ENCODE measurements at places on chromosomes 11 and 22.

GRCh38 chr11:126202646-126203359, 8.6 kb downstream of the RPUSD4 start:
- H3K27ac ChIP-seq: no peak overlapping the region
- no peaks in the 10 kb centered on the region for H3K27me3 ChIP-seq
- H3K4me3 ChIP-seq: no peak overlapping the region
- no peaks in the 10 kb centered on the region for H3K4me1 ChIP-seq

GRCh38 chr11:132405728-132406127, 1035.3 kb downstream of the NTM start:
- DNase-seq: no peak
- no peaks in the 10 kb centered on the region for H3K4me1 ChIP-seq
- H3K36me3 ChIP-seq: no peaks in the 10 kb centered on the region
- no peak overlapping the region for H3K4me3 ChIP-seq

GRCh38 chr11:57638811-57639320, 10.8 kb downstream of the YPEL4 start:
- H3K27me3 ChIP-seq: peaks cover 43% of the 10 kb centered on the region
- peaks cover 30% of the 10 kb centered on the region for H3K4me1 ChIP-seq
- no peak for DNase-seq
- H3K4me3 ChIP-seq: peak overlapping the region; percentile 88
- H3K36me3 ChIP-seq: no peaks in the 10 kb centered on the region

DNA sequence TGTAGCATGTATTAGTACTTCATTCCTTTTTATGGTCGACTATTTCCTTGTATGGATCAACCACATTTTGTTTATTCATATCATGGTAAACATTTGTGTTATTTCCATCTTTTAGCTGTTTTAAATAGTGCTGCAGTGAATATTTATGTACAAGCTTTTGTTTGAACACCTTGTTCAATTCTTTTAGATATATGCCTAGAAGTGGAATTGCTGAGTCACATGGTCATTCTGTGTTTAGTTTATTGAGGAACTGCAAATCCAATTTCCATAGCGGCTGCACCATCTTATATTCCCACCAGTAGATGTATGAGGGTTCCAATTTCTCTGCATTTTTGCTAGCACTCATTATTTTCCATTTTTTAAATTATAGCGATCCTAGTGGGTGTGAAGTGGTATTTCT, 61.5 kb upstream of the GRK2 start:
- no peaks in the 10 kb centered on the region for H3K27me3 ChIP-seq
- no peak overlapping the region for H3K27ac ChIP-seq
- no peak overlapping the region for H3K4me3 ChIP-seq
- H3K36me3 ChIP-seq: peaks cover 36% of the 10 kb centered on the region
- no peak for DNase-seq

GRCh38 chr11:112179601-112180000, 4.3 kb downstream of the BCO2 start:
- H3K4me1 ChIP-seq: peaks cover 9% of the 10 kb centered on the region
- no peaks in the 10 kb centered on the region for H3K36me3 ChIP-seq
- H3K27ac ChIP-seq: no peak overlapping the region
- H3K4me3 ChIP-seq: no peak overlapping the region
- H3K27me3 ChIP-seq: peaks cover 11% of the 10 kb centered on the region

- H3K27ac ChIP-seq: no peak overlapping the region
- no peaks in the 10 kb centered on the region for H3K36me3 ChIP-seq
- no peaks in the 10 kb centered on the region for H3K4me1 ChIP-seq
- no peak overlapping the region for H3K4me3 ChIP-seq
- no peak for DNase-seq
Measured at GRCh38 chr11:116529271-116529670, 243.5 kb downstream of the BUD13 start.

- H3K27me3 ChIP-seq: no peaks in the 10 kb centered on the region
- H3K27ac ChIP-seq: no peak overlapping the region
- H3K4me3 ChIP-seq: no peak overlapping the region
- H3K4me1 ChIP-seq: no peaks in the 10 kb centered on the region
Measured at GRCh38 chr11:103792981-103793468, 243.4 kb upstream of the DDI1 start.

DNA sequence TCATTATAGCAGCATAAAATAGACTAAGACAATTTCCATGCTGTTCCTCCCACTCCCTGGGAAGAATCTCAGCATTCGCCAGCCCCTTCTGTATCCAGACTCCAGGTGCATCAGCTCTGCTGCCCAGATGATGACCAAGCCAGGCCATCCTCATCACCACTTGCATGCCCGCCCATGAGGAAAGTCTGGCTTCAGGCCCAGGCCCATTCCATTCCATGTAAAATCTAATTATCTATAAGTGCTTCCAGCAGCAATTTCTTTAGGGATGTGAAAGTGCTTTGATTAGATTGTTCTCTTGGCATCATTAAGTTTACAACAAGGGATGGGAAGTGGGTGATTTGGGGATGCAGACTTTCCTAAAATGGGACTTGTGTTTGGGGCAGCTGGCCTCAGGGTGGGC, 100.3 kb downstream of the INSC start:
- H3K27ac ChIP-seq: no peak overlapping the region
- H3K27me3 ChIP-seq: no peaks in the 10 kb centered on the region
- H3K4me1 ChIP-seq: no peaks in the 10 kb centered on the region
- no peak overlapping the region for H3K4me3 ChIP-seq
- no peak for DNase-seq

GRCh38 chr11:120657306-120658070, 145.9 kb downstream of the GRIK4 start:
- H3K4me3 ChIP-seq: peak overlapping the region; percentile 4
- DNase-seq: peak; percentile 39
- H3K27me3 ChIP-seq: peaks cover 25% of the 10 kb centered on the region
- H3K27ac ChIP-seq: peak overlapping the region; percentile 76
- no peaks in the 10 kb centered on the region for H3K36me3 ChIP-seq

DNA sequence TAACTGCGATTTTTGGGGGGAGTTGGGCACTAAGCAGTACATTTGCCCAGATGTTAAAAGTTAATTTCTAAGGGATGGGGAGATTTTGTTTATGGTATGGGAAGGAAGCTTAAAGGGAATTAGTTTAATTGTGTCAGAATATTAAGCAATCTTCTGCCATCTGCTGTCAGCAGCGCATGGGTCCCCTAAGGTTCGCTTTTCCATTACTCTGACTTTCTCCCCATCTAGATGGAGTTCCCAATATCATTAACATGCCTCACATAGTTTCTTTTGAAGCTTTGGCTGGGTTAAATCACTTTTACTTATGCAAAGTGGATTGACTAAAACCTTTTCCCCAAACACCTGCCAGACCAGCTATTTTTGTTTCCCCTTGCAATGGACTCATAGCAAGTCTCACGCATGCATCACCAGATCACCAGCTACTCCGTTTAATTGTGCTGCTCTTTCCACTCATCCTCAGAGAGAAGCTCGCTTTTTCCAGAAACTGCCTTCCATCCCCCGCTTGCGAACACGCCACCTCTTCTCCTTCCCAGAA, 172.7 kb downstream of the FAT3 start:
- H3K36me3 ChIP-seq: no peaks in the 10 kb centered on the region
- H3K4me1 ChIP-seq: no peaks in the 10 kb centered on the region
- peaks cover 11% of the 10 kb centered on the region for H3K27me3 ChIP-seq
- no peak overlapping the region for H3K4me3 ChIP-seq
- DNase-seq: no peak
- H3K27ac ChIP-seq: no peak overlapping the region

- peak overlapping the region; percentile 46 for H3K4me3 ChIP-seq
- no peaks in the 10 kb centered on the region for H3K27me3 ChIP-seq
- H3K36me3 ChIP-seq: peaks cover 24% of the 10 kb centered on the region
- H3K4me1 ChIP-seq: peaks cover 90% of the 10 kb centered on the region
- no peak for DNase-seq
Measured at GRCh38 chr11:61026121-61027031, 54.9 kb downstream of the CD6 start.

- DNase-seq: no peak
- H3K36me3 ChIP-seq: peaks cover 14% of the 10 kb centered on the region
- H3K27me3 ChIP-seq: no peaks in the 10 kb centered on the region
- H3K4me1 ChIP-seq: peaks cover 30% of the 10 kb centered on the region
Measured at GRCh38 chr11:72397333-72397732, 37.0 kb downstream of the CLPB start.

- no peaks in the 10 kb centered on the region for H3K36me3 ChIP-seq
- H3K27ac ChIP-seq: no peak overlapping the region
- no peaks in the 10 kb centered on the region for H3K27me3 ChIP-seq
Measured at GRCh38 chr11:46896719-46897406, 21.5 kb downstream of the LRP4 start.

- H3K27me3 ChIP-seq: peaks cover 13% of the 10 kb centered on the region
- H3K4me1 ChIP-seq: peaks cover 12% of the 10 kb centered on the region
- no peaks in the 10 kb centered on the region for H3K36me3 ChIP-seq
- DNase-seq: no peak
Measured at GRCh38 chr11:6655790-6656583, at the start of gene DCHS1. Gene DCHS1 (minus strand): TSS chr11:6655809. CDS start chr11:6641613, 14,196 bp downstream.

GRCh38 chr11:68497761-68498160, 37.2 kb downstream of the PPP6R3 start:
- peaks cover 81% of the 10 kb centered on the region for H3K4me1 ChIP-seq
- no peak overlapping the region for H3K4me3 ChIP-seq
- peaks cover 8% of the 10 kb centered on the region for H3K36me3 ChIP-seq
- no peaks in the 10 kb centered on the region for H3K27me3 ChIP-seq

- H3K4me1 ChIP-seq: peaks cover 47% of the 10 kb centered on the region
- peak overlapping the region; percentile 88 for H3K4me3 ChIP-seq
- H3K27me3 ChIP-seq: no peaks in the 10 kb centered on the region
- no peaks in the 10 kb centered on the region for H3K36me3 ChIP-seq
- peak overlapping the region; percentile 98 for H3K27ac ChIP-seq
Measured at GRCh38 chr11:9264316-9265210, 587 bp downstream of the DENND5A start.

DNA sequence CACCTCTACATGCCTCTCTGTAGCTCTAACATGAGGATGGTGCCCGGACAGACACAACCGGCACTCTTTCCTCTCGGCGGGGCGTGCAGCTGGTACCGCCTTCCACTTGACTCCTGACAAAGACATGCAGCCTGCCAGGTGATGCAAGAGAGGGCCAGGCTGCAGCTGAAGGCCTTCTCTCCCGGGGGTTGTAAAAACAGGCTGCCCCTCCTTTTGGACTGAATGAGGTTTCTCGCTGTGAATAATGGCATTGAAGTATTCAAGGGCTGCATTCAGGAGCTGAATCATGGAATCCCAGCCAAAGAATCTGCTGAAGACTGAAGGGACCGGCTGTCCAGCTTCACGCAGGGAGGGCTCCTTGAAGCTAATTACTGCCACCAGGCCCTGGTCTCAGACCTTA, 110.9 kb downstream of the GALNT18 start:
- DNase-seq: no peak
- no peaks in the 10 kb centered on the region for H3K4me1 ChIP-seq
- H3K27me3 ChIP-seq: peaks cover 7% of the 10 kb centered on the region
- H3K27ac ChIP-seq: no peak overlapping the region
- H3K36me3 ChIP-seq: no peaks in the 10 kb centered on the region
- no peak overlapping the region for H3K4me3 ChIP-seq

DNA sequence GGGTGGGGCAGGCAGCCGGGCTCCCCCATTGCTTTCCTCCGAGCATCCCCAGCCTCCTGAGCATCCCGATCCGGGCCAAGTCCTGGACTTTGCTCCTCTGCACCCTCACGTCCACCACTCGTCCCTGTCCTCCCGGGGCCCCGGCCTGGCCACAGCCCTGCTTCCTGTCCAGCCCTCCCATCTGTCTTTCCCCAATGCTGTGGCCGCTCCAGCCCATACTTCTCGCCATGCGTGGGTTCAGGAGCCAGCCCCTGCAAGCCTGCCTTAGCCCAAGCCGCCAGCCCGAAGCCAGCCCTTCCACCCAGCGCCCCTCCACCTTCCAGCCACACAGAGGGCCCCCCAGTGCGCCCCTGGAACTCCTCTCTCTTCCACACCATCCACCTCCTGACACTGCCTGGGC, 23.8 kb downstream of the MRPL23 start:
- H3K27me3 ChIP-seq: no peaks in the 10 kb centered on the region
- H3K27ac ChIP-seq: no peak overlapping the region
- H3K4me1 ChIP-seq: no peaks in the 10 kb centered on the region
- DNase-seq: no peak

DNA sequence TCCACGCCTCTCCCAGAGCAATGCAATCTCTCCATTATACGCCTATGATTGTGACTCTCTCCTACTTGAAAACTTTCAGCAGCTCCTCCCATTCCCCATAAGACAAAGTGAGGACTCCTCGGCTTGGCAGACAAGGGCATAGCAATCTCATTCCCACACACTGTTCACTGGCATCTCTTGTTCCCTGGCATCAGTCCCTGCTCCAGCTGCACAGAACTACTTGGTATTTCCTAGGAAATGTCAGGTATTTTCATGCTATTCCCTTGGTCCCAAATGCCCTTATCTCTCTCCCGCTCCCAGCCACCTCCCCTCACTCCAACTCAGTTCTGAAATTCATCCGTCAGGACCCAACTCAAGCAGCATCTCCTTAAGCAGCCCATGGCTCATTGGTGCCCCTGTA, 28.4 kb downstream of the TMPRSS5 start:
- H3K36me3 ChIP-seq: no peaks in the 10 kb centered on the region
- no peak for DNase-seq
- no peaks in the 10 kb centered on the region for H3K4me1 ChIP-seq
- no peak overlapping the region for H3K4me3 ChIP-seq
- H3K27me3 ChIP-seq: peaks cover 4% of the 10 kb centered on the region

GRCh38 chr22:23514322-23515038, 65.6 kb downstream of the IGLL1 start:
- H3K4me3 ChIP-seq: no peak overlapping the region
- no peak for DNase-seq
- no peaks in the 10 kb centered on the region for H3K36me3 ChIP-seq

DNA sequence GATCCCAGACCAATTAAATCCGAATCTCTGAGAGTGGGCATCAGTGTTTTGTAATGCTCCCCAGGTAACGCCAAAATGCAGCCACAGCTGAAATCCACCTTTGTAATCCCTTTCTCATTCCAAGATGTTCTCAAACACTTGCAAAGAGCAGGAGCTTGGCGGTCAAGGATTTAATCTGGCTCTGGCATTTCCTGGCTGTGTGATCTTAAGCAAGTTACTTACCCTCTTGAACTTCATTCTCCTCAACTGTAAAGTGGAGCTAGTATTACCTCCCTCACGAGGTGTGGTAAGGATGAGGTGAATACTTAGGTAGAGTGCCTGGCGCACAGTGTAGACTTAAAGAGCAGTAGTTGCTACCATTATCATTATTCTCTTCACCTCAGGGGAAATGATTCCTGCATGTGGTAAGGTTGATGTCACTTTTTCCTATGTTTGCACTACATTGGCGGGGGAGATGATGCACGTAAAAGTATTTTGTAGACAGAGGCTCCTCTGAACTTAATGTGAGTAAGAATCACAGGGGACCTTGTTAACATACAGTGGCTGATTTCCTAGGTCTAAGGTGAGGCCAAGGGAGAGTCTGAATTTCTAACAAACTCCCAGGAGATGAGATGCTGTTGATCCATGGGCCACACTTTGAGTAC, 210.4 kb upstream of the PITPNB start:
- no peak overlapping the region for H3K27ac ChIP-seq
- H3K36me3 ChIP-seq: no peaks in the 10 kb centered on the region
- no peaks in the 10 kb centered on the region for H3K4me1 ChIP-seq
- H3K4me3 ChIP-seq: no peak overlapping the region

Measured in stimulated activated naive B cell treated with anti-CD40 and anti-IgM and Interleukin-4, amounts not matched to agents 10 μg/mL and 1 μg/mL and 100 μg/mL, for 72 hours (primary cell).